Hematopoietic multipotent progenitor cell treated with erythropoietin and hydrocortisone succinate and interleukin-3 and kit ligand, for 17 days (in vitro differentiated cells): ENCODE measurements at places on chromosomes 3 and 15.

GRCh38 chr3:8775181-8775580, 5.8 kb upstream of the OXTR start:
- no peak for DNase-seq

DNA sequence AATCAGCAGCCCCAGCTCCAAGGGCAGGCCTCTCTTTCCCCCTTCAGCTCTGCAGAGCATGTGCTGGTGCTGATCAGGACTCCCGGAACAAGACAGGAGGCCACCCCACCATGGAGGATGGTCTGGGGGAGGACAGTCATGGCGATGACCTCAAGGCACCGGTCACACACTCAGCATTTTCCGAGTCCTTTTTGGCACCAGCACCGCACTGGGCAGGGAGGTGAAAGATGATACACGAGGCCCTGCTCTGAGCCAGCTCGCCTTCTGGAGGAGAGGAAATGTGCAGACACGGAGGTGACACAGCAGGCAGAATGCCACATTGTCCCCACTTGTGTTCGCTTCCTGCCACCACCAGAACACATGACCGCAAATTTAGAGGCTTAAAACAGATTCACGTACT, 61.8 kb upstream of the SEC61A1 start:
- no peak for DNase-seq

- DNase-seq = no peak
These were observed 74.7 kb upstream of the SOX2 start for GRCh38 chr3:181637056-181637455.

DNA sequence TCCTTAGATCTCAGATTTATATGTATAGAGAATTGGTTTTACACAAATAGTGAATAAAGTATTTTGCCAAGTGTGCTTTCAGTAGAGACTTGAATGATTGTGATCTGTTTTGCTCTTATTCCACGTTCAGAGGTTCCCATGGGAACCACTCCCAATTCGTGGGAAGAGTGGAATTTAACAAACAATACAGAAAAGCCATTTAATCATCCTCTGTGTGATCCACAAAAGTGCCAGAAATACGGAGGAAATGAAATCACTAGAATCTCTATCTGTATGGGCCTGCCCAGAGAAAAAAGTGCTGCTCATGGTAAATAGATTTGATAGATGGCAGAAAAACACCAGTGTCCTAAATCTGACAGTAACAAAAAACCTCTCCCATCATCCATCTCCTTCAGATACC, 56.0 kb downstream of the CNTN4 start:
- no peak for DNase-seq

GRCh38 chr3:155283092-155284056, 10.1 kb downstream of the STRIT1 start:
- DNase-seq = no peak

DNA sequence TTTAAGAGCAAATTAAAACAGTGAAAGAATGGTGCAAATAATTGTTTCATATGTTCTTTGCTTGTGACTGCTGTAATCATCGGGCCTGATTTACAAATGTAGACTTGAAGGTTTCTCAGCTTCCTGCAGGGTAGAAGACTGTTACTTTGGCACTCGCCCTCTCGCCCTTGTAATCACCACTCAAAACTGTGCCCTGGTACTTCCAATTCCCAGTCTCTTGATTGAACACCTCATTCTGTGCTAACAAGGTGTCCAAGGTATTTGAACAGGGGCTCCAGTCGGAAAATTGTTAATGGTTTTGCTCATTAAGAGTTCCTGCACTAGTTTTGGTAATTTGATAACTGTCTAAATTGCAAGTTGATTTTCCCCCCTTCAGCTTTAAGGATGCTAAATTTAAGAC, 209.5 kb downstream of the ZIC1 start:
- DNase-seq = no peak

GRCh38 chr3:57818772-57819171, 62.7 kb downstream of the SLMAP start:
- DNase-seq = no peak
